Stimulated activated CD8-positive, alpha-beta memory T cell treated with anti-CD3 and anti-CD28 coated beads, Interleukin-7, amount 100 ng/mL, for 1 hour (primary cell): ENCODE measurements at places on chromosomes 3 and 15.

GRCh38 chr3:20310629-20311028 lies 124.6 kb upstream of the SGO1 start:
- no peak for DNase-seq

DNA sequence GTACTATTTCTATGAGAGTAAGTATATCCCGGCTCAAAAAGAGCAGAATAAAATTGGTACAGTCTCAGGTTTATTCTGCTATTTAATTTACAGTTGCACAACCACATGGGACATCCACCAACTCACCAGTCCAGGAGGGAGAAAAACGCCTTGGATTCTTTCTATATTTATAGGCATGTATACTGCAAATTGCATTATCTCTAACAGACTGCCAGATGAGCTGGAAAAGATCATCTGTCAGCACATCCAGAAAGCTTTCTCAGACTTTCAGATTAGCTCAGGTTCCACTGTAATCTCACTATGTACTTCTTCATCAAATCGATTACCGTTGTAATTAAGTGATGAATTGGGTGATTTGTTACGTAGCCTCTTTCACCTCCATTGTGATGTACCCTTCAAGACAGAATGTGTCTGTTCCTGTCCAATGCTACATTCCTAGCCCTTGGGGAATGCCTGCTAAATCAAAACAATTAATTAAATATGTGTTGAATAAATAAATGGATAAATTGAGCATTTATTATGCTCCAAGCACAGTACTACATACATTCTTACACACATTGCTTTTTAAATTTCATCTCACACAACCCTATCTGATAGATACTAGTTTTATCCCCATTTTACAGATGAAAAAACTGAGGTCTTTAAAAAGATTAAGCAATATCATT lies 38.1 kb upstream of the TMC3 start:
- no peak for DNase-seq

DNA sequence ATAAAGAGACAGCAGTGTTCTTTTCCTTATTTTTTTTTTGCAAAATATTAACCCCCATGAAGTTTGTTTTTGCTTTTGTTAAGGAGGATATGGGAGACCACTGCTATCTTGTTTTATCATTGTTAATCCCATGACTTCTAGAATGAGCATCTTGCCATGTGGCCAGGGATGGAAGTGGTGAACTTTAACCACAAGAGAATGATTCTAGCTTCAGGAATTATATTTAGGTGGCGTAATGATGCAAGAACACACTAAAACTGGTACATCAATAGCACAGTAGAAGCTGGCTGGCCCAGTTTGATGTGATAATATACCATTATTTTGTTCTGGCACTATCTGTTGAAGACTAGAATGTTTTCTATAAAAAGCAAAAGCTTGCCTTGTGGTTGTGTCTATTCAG lies 720.9 kb downstream of the GRM7 start:
- DNase-seq = no peak

- DNase-seq = no peak
Observed at GRCh38 chr3:184092199-184092598, 4.7 kb upstream of the HTR3E start.

DNA sequence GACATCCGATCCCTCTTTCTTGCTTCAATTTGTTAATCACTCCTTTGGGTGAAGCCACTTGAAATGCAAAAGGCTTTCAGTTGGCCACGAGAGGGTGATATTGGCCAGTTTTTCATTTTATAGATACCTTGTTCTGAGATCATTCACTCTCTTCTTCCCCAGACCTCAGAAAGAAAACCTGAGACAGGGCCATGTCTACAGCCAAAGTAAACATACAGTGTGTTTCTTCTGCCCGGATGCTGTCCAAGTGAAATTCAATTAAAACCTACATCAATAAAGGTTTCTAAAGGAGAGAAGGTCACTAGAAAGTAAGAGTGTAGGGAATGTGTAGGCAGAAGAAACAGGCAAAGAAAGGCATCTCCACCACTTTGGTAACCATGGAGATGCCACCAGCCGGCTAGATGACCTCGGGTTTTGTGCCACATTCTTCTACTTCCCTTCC lies 39.5 kb upstream of the FMN1 start:
- no peak for DNase-seq

DNA sequence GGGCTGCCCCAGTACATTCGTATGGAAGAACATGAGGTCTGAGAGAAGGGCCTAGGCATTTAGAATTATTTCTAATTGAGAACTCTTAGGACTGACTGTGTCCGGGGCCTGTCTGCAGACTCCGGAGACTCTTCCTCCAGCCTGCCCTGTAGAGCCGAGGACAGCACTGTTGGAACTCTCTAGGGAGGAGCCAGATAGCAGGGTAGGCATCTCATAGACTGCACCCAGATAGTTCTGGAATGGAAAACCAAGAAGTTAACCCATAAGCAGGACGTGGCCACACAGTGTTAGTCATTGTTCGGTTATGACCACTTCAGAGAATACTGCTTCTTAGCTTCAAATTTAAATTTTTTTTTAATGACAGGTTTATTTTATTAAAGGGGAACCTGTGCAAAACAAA lies 59.5 kb downstream of the SNRK start:
- no peak for DNase-seq

- DNase-seq = no peak
Observed at GRCh38 chr15:65329288-65329983, 25.0 kb downstream of the RNU5B-1 start.

DNA sequence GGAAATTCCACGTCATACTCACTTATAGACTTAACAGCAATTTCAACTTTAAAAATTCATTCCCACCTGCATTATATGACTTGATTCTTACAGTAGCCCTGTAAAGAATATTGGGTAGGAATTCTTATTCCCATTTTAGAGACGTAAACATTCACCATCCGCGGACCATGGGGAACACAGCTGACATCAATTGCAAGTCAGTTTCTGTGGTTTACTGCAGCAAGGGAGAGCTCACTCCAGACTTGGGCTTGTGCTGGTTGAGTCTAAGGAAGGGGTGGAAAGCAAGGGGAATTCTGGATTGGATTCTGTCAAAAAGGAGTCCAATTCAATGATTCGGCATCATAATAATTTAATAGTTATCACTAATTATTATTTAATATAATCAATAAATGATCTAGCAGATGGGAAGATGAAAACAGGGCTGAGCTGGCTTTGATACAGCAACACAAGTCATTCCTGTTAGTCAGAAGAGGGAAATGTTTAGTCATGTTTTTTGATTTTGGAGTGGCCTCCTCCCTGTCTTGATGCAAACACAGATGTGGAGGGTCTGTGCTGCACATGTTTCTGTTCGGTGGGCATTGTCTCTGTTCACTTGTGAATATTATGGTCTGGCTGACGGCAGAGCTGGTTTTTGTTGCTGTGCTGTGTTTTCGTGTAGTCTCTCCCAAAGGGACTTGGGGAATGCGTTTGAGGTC lies 9.7 kb downstream of the LIPC start:
- no peak for DNase-seq

GRCh38 chr3:73510334-73510733 lies 114.4 kb downstream of the PDZRN3 start:
- no peak for DNase-seq

- no peak for DNase-seq
Observed at GRCh38 chr15:89433686-89434085, 62.7 kb downstream of the RHCG start.

DNA sequence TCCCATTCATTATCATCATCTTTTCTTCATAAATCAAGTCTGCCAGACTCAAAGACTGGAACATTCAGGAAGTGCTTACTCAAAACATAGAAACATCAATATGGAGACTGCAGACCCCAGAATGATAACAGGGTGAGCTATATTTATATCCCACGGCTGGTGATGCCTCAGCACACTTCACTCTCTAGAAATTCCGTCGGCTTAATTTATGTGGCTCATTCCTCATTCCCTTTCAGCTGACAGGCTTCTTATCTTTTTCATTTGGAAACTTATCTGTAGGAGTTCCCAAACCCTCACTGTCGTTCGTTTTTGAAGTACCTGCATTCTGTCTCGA lies 45.5 kb downstream of the RFTN1 start:
- no peak for DNase-seq

GRCh38 chr3:184611607-184612281 lies 50.2 kb downstream of the EPHB3 start:
- no peak for DNase-seq

DNA sequence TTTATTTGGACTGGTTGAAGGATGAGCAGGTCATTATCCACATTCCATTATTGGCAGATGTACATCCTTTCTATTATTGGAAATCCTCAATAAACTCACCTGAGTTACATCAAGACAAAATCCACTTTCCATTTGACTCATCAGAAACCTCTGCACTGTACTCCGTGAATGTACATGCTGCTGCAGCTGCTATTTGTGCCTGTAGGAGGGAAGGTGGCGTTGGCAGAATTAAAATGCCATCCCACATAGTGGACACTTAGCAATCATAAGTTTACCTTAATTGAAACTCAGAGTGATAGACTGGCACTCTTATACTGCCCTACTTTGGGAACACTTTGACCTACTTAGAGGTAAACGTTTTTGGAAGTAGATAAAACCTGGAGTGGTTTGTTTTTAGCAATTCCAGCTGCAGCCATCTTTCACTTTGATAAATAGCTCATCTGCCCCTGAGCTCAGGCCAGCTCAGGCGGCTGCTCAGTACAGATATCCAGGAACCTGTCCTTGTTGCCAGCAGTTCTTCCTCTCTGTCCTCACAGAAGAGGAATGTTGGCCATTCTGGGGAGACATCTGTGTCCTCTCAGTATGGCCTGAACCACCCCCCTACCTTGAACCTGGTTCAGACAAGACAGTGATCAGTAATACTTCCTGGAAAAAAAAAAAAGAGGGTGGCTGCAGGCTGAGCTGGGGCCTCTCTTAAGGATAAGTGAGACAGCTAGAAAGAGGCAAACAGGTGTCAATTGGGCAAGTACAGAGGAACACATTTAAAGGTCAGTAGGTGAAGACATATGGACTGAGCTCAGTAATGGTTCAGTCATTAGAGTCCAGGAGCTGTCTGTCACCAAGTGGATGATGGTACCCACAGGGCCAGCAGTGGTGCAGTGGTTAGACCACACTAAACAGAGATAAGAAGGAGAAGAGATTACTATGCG lies 153.4 kb upstream of the UMPS start:
- DNase-seq = no peak

DNA sequence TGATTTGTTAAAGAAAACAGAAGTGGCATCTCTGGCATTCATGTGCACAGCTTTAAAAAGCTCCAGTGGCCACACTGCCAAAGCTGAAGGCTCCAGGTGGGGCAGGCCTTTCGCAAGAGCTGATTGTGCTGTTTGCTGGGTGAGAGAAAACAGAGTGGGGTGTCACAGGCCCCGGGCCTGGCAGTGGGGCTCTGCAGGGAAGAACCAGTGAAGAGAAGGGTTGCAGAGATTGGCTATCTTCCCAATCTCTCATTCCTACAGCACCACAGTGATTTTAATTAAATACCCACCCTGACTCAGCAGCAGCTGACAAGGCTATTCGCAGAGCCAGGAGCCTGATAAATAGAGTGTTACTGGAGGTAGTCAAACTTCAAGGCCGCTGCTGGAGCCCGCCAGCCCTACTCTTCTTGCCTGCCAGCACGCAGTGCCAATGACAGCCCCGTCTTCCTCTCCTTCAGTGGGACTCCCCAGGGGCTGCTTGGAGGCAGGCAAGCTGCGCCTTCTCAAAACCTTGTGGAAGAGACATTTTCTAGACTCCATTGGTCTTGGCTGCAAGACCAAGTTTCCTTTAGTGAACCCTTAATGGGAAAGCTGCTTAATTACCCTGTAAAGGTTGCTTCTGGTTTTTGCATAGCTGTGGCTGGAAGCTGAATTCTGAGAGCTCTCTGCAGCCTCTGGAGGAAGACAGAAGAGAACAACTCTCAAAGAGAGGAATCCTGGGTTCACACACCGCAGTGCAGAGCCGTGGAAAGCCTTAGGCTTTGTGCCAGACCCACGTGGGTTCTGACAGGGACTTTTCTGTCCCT lies 225.8 kb upstream of the SLCO3A1 start:
- no peak for DNase-seq
